ENCODE measurements at places on chromosomes 3 and 15.

- no peak for DNase-seq
Measured at GRCh38 chr3:16304061-16305010, 39.3 kb downstream of the OXNAD1 start.

- DNase-seq = no peak
Measured at GRCh38 chr3:102531686-102532085, 96.9 kb downstream of the ZPLD1 start.

GRCh38 chr3:76687019-76687418 is 352.9 kb upstream of the ROBO2 start:
- DNase-seq = no peak

DNA sequence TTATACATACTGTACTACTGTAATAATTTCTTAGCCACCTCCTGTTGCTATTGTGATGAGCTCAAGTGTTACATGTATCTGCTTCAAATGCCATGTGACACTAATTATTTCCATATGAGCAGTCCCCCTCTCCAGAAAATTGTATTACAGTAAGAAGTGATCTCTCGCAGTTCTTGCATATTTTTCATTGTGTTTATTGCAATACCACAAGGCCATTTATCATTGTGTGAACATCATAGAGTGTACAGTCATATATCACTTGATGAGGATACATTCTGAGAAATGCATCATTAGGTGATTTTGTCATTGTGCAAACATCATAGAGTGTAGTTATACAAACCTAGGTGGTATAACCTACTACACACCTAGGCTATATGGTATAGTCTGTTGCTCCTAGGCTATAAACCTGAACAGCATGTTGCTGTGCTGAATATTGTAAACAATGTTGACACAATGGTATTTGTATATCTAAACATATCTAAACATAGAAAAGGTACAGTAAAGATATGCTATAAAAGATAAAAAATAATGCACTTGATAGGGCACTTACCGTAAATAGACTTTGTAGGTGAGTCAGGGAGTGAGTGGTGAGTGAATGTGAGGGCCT is 189.6 kb upstream of the MLF1 start:
- no peak for DNase-seq

DNA sequence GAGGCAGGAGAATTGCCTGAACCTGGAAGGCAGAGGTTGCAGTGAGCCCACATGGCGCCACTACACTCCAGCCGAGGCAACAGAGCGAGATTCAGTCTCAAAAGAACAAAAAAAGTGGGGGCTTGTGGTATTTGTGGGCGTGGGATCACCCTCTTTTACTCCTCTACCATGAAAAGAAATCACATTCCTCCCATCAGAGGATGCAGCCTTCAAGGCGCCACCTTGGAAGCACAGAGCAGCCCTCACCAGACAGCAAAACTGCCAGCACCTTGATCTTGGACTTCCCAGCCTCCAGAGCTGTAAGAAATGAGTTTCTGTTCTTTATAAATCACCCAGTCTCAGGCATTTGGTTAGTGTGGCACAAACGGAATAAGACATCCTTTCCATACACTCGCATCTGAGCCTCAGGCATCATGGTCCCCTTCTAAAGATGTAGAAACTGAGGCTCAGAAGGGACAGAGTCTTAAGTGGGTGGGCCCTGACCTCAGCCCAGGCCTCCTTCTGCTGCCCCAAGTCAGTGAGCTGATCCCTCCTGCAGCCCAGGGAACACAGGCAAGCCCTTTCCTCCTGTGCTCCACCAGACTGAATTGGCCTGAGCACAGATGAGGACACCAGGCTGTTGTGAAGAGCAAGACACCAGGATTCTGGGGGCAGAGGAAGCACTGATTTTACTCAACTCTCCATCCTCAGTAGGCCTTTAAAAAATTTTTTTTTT is 201.7 kb upstream of the LINGO1 start:
- DNase-seq = no peak

Measured in NCI-H1105 (cell line).